ENCODE measurements at places on chromosomes 16 and 17. TPM values are rescaled to one million over a fixed set of nuclear protein-coding genes. Genes with fewer than 3 reads are reported as not detected.

Gene PRSS53
- total RNA-seq = 1.2 TPM

Gene EPX
- not detected for total RNA-seq

Gene C16orf86
- 2.4 TPM for total RNA-seq

Gene NOG
- not detected for total RNA-seq

Gene ADAD2
- total RNA-seq = not detected

Gene ACSM3
- 8.1 TPM for total RNA-seq

Gene ACACA
- total RNA-seq = 29.8 TPM

Gene CLDN7
- total RNA-seq = 2.0 TPM

Gene ATP1B2
- 0.12 TPM for total RNA-seq

Gene CES4A
- total RNA-seq = 2.2 TPM

Gene KRT36
- not detected for total RNA-seq

Gene PVALEF
- total RNA-seq = not detected

Gene GAST
- total RNA-seq = not detected

Gene PRSS27
- 0.05 TPM for total RNA-seq

Gene ARHGAP27
- total RNA-seq = 1.7 TPM

Gene CACNG4
- not detected for total RNA-seq

Gene TMC6
- total RNA-seq = 2.2 TPM

Gene ATAD5
- 0.15 TPM for total RNA-seq
